Activated CD4-positive, alpha-beta memory T cell treated with anti-CD3 and anti-CD28 coated beads for 36 hours (primary cell): ENCODE measurements at places on chromosomes 1 and 21.

DNA sequence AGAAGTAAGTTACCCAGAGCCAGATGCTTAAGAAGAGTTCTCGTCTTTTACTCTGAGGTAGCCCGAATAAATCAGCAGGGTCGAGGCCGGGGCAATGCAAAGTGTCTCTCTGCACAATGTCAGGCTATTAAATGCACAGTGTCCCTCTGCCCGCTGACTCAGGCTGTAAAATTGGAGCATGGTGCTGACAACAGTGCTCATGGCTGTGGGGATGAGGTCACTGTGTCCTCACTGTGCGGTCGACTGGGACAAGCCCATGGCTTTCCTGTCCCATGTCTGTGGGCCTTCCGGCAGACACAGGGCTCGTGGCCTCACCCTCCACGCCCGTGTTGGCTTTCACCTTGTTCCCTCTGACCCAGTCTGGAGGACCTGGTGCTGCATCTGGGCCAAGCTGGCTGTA lies 14.6 kb upstream of the SLC2A1 start:
- DNase-seq, result no peak

GRCh38 chr1:94958081-94958480 lies 31.2 kb upstream of the CNN3 start:
- no peak for DNase-seq

DNA sequence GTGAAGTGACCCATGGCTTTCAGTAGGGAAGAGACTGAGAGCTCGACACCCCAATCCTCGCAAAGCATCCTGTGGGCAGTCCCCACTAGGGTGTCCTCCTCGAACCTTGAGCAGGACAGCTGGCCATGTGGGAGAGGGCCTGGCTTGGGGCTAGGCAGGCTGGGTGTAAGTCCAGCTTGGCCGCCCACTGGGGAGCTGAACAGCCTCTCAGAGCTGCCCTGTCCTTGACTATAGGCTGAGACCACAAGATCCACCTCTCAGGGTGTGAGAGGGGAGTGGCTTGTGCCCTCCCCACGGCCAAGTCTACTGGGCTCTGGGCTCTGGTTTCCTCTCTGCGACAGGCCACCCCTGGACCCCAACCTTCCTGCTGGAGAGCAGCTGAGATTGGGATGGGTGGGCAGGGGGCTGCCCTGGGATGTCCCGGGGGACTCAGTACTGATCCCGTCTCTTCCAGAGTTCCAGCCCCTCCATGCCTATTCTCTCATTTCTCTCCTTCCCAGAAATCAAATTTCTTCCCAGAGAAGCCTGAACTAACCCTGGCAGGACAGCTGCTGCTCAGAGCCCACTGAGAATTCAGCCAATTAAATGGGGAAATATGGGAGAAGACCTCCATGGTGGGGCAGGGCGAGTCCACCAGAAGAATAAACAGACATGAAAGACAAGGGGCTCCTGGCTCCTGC lies 282.9 kb downstream of the PTPRU start:
- DNase-seq, result no peak

DNA sequence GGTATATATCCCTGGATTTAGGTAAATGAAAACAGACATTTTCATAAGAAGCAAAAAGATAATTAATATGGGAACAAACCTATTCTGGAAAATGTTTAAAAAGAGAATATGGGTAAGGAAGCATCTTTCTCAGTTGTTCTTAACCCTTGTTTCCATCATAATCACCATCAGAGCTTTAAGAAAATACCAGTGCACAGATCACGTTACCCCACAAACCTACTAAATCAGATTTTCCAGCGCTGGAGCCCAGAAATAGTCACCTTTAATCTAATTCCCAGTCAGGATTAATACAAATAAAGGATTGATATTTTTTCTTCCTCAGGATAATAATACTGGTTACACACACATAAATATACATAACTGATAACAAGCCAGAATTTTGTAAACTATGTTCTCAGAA lies 44.6 kb downstream of the PTPRC start:
- no peak for DNase-seq

- no peak for DNase-seq
Measured at GRCh38 chr1:241270016-241270415, 87.0 kb downstream of the RGS7 start.

DNA sequence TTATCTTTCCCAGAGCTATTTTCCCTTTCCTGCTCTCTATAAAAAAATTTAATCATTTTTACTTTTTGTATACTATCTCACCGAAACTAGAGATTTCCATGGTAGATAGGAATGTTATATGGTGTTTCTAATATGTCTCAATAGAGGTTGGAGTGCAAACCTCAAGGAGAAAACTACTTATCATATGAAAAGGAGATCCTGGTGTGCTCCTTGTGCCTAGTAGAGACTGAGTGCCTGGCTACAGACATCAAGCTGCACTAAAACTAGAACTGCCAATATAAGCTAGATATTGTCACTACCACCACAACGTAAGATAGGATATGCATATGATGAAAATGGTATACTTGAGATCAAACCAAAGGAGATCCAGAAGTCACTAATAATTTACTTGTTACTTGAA lies 67.0 kb downstream of the RGS18 start:
- no peak for DNase-seq

DNA sequence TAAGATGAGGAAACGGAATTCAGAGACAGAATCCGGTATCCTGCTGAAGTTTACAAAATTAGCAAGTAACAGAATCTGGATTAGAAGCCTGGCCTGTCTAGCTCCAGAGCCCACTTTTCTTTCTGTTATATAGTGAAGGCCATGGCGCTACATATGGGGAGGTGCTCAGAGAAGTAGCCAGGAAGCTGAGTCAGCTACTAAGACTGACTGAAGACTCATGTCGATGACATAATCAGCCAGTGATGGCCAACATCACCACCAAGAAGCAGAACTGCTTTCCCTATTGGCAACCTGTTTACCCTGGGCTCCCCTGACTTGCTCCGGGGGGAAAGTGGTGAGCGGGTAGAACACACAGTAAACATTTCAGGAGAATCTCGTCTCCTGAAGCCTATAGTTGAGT lies 18.8 kb downstream of the LRRC52 start:
- DNase-seq, result no peak

- DNase-seq, result no peak
Measured at GRCh38 chr1:205326812-205327466, 5.4 kb upstream of the NUAK2 start.

DNA sequence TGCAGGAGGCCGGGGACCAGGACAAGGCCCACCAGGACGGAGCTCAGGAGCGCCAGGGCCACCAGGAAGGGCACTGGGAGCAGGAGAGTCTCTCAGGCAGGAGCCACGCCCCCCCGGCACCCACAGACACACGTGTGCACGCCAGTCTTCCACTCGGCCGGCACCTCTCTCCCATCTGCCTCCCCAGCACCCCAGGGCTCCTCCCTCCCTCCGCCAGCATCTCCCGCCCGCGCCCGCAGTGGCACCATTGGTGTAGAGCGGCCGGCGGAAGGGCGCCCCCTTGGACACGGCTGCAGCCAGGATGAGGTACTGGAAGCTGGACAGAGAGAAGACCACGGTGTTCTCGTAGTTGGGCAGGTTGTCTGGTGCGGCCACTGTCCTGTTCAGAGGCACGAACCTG lies 6.1 kb upstream of the MFAP2 start:
- no peak for DNase-seq

DNA sequence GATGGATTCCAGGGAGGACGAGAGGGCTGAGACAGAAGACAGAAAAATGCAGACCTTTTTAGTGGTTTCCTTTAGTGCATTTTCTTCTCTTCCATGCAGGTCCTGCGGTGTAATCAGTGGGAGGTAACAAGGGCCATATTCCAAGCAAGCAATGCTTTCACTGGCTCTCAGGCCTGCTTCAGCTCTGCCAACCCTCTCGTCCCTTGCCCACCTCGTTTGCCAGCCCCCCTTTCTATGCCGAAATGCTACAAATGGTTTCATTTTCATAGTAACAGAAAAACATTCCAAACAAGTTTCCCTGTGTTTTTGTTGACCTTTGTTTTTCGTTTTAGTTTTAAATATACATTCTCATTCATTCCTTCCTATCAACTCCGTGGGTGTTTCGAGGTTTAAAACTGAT lies 443.1 kb downstream of the TTLL7 start:
- DNase-seq, result no peak

DNA sequence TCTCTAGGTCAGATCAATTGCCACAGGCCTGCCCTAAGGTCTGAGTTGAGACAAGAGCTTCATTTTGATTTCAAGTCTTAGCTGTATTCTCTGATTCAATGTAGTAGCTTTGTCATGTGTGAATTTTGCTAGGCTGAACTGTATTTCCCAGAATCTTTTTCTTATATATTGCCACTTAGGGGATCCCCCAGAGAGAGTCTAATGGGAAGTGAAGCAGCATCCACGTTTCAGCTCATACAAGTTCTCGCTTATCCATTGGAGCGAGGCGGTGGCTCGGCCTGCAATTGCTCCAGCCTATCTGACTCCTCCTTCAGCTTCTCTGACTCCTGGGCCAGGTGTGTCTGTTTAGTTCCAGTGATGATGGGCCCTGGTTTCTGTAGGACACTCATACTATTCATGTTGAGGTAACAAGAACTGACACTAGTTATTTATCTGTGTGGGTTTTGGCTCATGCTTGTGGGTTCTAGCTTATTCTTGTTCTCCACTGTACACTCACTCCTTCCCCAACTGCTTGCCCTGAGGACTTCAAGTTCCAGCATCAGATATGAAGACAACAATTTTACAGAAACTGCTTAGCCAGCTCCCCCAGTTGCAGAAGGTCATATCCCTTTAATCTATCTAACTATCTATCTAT lies 48.2 kb downstream of the TBX19 start:
- no peak for DNase-seq

DNA sequence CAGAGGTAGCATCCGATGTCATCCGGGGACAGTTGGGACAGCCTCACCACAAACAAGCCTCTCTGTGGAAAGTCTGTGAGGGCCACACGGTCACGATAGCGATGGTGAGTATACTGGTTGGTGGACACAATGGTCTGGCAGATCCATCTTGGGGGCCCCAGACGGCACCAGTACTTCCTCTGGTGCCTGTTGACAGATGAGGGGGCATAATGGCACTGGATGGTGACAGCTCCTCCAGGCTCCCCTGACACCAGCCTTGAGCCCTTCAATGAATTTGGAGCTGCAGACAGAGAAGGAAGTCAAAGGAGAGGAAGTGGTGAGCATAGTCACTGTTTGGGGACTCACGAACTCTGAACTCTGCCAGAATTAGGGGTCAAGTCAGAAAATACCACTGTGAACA lies 8.0 kb downstream of the FCAMR start:
- DNase-seq, result no peak

GRCh38 chr1:217585577-217585976 lies 45.3 kb downstream of the GPATCH2 start:
- DNase-seq, result no peak

DNA sequence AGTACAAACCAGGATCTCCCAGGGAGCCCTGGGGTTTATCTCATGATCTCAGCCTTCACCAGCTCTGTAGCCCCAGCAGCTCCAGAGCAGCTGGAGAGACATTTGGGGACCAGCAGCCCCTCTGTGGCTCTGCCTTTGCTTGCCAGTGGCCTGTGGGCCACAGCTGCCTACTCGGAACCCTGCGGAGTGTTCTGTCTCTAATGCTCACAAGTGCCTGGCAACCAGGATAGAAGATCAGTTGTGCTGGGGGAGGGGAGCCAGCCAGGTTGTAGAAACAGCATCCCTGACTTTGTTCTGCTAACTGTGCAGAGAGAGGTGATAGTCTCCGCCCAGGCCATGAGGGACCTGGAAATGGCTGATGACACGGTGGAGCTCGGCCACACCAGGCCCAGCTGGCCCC lies 50.9 kb upstream of the KCNJ15 start:
- DNase-seq, result no peak

DNA sequence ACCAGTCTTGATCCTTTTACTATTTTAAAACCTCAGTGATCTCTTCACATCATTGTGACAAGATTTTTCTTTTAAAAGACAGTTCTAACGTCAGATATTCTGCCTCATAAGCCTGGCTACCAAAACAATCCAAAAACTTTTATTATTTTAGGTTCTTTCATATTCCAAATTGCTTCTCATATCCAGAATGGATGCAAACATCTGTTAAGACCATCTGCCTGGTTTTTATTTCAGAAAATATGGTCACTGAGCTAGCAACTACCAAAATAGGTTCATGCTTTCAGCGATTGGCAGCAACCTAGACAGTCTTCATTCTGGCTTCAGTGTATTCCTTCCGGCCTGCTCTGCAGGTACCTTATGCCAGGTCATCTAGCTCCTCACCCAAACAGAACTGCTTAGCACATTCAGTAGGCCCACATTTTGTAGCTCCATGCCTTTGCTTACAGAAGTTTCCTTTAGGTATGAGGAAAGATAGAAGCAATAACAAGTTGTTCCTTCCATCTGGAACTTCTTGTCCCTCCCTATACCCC lies 59.0 kb upstream of the CACYBP start:
- DNase-seq, result no peak

- DNase-seq, result no peak
Measured at GRCh38 chr1:197440715-197441114, 172.7 kb downstream of the CRB1 start.

DNA sequence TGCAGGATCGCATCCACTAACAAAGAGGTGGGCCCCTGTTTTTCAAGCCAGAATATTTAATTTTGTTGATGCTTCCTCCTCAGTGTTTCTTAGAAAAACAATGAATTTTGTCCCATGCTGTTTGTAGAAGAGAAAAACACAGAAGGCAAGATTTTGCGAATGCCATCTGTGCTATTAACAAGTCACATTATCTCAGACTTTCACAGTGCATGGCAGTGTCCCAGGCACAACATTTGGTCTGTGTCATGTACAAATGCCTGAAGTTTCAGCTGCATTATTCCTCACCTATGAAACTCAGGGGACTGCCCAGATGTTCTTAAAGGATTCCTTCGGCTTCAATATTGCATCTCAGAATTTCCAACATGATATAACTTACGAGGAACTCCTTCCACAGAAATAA lies 99.6 kb upstream of the ZC3H11B start:
- DNase-seq, result no peak

- no peak for DNase-seq
Measured at GRCh38 chr1:182639330-182639729, 35.1 kb upstream of the RGS16 start.

- DNase-seq, result no peak
Measured at GRCh38 chr1:24297187-24297851, 21.8 kb upstream of the GRHL3 start.

DNA sequence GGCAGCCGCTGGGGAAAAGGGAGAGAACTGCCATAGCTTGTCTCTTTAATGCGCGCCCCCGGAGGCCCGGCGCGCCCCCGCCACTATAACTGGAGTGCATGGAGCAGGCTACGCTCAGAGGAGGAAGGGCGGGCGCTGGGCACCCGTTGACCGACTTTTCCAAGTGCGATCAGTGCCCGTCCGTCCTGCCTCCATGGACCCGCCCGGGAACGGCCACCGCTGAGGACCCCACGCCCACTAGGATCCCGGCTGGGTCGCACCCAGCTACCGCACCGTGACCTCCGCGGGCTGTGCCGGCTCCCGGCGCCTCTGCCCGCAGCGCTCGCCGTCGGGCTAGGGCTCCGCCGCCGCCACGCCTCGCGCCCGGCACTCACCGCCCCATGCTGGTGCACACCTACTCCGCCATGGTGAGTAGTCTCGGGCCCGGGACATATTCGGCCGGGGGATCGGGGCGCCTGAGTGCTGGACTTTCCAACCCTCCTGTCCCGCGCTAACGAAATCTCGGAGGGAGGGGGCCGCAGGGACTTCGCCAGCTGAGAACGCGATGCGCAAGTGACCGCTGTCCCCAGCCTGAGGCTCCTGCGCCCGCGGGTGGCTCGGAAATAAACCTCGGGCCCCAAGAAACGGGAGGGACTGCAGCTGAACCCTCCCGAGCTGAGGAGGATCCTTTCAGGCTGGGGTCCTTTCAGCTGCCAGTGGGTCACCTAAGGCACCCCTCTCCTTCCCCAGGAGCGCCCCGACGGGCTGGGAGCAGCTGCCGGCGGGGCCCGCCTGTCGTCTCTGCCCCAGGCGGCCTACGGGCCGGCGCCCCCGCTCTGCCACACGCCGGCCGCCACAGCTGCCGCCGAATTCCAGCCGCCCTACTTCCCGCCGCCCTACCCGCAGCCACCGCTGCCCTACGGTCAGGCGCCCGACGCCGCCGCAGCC lies at the start of gene TFAP2E:
TFAP2E (plus strand) TSS at position 117 of the 927 bp plus-strand sequence; CDS start at position 381, 264 bp downstream.
- no peak for DNase-seq
